T47D (cell line): ENCODE measurements at places on chromosomes 2 and 18.

DNA sequence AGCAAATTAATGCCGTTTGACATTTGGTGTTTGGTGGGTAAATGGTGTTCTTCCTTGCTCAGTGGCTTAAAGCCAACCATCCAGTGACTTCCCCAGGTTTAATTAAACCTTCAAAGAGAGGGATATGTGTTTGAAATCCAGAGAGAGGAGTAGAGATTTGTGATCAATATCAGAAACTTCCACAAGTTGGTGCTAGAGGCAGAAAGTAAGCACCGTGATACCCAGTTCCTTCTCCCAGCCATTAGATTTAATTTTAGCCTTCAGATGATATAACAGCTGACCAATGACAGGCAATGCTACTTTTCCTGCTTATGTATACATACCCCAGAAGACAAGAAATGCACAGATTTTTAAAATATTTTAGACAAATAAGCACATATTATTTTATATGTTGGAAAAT, 398.5 kb downstream of the CDH2 start:
- DNase-seq: no peak

DNA sequence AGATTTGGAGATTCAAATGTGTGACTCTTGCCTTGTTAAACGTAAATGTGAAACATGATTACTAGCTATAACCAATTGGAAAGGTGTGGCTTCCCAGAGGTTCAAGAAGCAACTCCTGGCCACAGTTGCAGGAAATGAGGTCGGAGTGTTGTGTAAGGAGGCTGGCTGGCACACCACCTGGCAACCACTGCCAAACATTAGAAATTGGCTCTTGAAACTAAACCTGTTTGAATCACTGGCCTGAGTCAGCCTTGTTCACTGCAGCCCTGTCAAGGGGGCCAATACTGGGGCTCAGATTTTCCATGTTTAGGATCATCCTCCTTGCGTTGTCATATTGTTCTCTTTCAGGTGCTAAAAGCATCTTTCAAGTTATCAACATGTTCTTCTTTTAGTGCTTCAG, 206.3 kb downstream of the ARL6IP6 start:
- DNase-seq: no peak

- DNase-seq: no peak
These were observed 28.4 kb downstream of the MEX3C start for GRCh38 chr18:51168960-51169662.

DNA sequence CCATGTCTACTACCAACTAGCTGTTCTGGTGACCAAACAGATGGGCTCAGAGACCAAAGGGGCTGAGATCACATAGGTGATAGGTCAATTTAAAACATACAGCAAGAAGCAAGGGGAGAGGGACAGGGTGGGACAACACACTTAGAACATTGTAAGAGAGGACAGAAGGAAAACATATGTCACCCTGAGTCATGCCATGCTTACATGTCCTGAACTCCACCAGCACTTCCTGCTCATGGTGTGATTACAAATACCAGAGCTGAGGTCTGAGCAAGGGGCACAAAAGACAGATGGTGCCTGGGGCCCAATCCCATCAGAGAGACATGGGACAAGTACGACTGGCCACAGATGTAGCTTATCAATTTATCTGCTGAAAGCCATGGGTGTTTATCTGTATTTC, 28.7 kb upstream of the GALNT14 start:
- no peak for DNase-seq
